CD4-positive, alpha-beta T cell treated with Interleukin-10 for 1 hour (primary cell): ENCODE measurements at places on chromosomes 5 and 9.

- DNase-seq = no peak
These were observed 197.9 kb downstream of the KCTD16 start for GRCh38 chr5:144368556-144368955.

GRCh38 chr5:133658327-133658726 is 46.0 kb upstream of the FSTL4 start:
- DNase-seq = no peak

DNA sequence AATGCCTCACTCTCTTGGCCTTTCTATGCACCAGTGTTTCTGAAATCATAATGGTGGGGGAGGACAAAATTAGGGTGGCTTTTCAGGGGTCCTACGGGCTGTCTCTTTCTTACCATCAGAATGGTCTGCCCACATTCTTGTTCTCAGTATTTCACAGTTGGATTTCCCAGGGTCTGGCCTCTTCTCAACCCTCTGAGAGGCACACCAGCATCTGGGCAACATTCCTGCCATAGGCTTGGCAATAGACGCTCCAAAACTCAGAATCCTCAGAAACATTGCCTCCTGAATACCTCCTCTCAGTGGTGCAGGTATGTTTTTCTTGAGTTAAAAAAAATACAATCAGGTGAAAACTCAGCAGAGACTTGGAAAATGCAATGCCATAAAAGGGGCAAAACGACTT is 358.3 kb downstream of the NTRK2 start:
- DNase-seq = no peak

DNA sequence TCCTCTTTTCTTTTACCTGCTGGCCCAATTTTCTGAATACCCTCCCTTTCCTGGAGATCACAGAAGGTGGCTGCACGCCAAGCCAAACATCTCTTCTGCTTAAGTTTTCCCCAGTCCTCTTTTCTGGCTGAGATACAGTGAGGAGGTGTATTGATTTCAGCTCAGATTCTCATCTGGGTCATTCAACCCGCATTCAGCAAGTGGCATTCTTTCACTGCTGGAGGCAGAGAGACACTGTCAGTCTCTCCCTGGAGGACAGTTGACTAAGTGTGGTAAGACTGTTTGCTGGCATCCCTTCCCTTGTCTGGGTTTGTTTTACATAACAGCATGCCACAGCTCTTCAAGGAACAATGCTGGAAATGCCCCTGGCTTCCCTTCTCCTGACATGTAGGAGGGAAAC is 60.5 kb downstream of the GABRG2 start:
- no peak for DNase-seq

- peak; percentile 15 for DNase-seq
These were observed at the start of gene TLR4 for GRCh38 chr9:117704024-117704575. TSS of gene TLR4 (plus strand) at chr9:117704403. CDS start at chr9:117704473, 70 bp downstream.

DNA sequence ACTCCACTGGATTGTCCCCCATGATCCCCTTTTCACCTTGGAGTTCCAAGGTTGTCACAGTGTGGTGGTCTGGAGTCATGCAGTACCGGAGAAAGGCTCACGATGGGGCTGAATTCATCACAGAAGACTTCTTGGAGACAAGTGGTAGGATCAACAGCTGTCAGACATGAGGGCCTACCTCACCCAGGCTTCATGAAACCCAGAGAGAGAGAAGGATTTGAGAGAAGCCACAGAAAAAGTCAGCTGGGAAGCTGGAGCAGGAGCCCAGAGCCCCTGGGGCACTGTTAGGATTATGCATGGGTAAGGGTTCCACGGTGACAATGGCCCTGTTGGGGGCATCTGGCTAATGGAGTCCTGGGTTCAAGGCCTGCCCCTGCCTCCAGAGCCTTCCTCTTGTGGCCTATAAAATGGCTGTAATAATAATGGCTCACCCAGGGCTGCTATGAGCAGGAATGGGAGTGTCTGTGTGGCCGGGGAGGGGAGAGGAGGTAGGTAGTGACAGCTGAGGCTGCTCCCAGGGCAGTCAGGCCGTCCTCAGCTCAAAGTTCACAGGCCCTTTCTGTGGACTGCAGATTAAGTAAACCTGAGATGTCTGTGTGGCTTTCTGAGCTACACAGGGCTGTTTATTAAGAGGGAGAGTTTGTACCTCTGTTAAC is 910 bp downstream of the TRIM14 start:
- DNase-seq = peak; percentile 70

- no peak for DNase-seq
These were observed 557.8 kb upstream of the TLE4 start for GRCh38 chr9:79013715-79014610.

GRCh38 chr9:125867751-125868415 is 120.7 kb downstream of the PBX3 start:
- DNase-seq = no peak

- no peak for DNase-seq
These were observed 73.0 kb downstream of the UGCG start for GRCh38 chr9:111969622-111970021.

- no peak for DNase-seq
These were observed 40.1 kb upstream of the TARS1 start for GRCh38 chr5:33400675-33401074.

DNA sequence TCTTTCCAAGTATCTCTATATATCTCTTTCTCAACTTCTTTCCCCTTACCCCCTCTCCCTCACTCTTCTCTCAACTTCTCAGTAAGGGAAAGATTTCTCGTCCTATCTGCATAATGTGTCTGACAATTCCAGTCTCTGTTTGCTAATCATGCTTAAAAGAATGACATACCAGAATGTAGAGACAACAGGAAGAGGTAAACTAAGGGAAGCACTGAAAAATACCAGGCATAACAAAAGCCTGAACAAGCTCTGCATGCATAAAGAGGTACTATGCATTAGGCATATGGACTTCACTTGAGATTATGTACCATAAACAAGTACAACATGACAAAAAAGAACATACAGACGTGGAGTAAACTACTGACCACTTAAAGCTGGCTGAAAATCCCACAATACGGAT is 62.6 kb downstream of the SEMA5A start:
- DNase-seq = no peak

- DNase-seq = peak; percentile 21
These were observed 40.2 kb downstream of the STK10 start for GRCh38 chr5:172147857-172148256.

GRCh38 chr5:1007681-1008450 is 736 bp upstream of the NKD2 start:
- no peak for DNase-seq

DNA sequence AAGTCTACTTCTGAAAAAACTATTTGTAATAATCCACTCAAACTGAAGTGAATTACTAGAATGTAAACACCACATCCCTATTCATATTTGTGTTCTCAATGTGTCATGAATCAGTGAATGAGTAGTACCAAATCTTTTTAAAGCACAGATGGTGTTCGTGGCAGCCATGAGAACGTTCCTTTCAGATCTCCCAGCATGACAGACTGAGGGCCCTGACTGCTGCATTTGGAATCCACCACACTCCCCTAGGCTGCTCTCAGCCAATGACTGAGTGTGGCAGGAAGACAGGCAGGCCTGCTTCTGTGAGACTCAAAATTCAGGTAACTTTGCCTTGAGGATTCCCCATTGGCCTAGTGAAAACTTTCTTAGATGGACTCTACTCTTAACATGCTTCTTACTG is 10.9 kb upstream of the JMY start:
- DNase-seq = no peak

DNA sequence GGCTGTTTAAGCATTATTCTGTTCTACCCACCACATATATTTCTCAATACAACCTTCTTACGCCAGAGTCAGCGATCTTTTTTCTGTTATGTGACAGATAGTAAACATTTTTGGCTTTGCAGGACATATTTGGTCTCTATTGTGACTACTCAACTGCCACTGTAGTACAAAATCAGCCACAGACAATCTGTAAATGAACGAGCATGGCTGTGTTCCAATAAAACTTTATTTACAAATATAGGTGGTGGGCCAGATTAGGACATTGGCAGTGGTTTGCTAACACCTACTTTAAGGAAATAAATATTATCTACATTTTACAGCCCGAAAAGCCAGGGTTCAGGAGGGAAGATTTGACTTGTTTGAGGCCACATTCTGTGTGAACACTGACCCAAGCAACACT is 40.2 kb upstream of the FBXW11 start:
- no peak for DNase-seq

DNA sequence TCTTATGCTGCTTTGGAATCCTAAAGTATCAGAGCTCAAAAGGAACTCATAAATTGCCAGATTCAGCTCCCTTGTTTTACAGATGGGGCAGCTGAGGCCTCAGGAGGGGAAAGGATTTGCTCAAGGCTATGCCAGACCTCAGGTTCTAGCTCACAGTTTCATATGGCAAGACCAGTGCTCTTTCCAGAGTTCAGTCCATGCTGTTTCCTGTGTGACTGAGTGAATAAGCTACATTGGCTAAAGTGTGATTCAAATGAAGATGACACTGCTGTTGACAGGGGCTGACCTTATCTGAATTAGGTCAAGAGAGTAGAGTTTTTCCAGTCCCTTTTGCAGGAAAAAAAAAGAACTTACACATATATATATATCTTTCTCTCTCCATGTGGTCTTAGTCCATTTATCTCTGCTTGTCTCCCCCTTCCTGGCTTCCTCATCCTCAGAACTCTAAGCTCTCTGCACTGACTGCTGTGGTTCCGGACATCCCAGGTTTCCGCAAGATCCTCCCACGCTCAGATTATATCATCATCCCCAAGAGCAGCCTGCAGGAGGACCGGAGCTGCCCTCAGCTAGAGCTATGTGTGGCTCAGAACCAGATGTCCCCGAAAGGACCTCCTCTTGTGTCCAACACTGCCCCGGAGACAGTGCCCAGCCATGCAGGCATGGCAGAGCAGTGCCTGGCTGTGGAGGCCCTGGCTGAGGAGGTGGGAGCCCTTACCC is 9.3 kb downstream of the HMGXB3 start:
- no peak for DNase-seq

- DNase-seq = no peak
These were observed 294.7 kb downstream of the CHSY3 start for GRCh38 chr5:130198927-130199326.

GRCh38 chr5:179766021-179766725 is 27.6 kb upstream of the LTC4S start:
- DNase-seq = no peak

- DNase-seq = no peak
These were observed 94.1 kb downstream of the COMMD10 start for GRCh38 chr5:116178925-116179324.

GRCh38 chr5:174531782-174532191 is 192.6 kb upstream of the MSX2 start:
- DNase-seq = no peak

DNA sequence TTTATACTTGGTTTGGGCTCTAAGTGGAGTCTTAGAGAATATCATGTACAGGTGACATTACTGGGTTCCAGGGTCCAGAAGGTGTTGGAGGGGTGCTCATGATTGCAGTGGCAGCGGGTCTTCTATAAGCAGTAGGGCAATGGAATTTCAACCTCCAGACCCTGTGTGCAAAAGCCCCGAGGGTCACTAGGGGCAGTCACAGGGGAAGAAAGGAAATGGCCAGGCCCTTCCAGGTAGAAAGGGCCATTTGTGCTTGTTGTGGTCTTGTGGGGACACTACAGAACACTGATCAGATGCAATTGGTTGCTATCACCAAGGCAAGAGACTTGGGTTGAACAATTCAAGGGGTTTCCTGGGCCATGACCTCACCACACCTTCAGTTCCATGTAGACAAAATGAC is 283.4 kb downstream of the GADD45G start:
- DNase-seq = no peak

DNA sequence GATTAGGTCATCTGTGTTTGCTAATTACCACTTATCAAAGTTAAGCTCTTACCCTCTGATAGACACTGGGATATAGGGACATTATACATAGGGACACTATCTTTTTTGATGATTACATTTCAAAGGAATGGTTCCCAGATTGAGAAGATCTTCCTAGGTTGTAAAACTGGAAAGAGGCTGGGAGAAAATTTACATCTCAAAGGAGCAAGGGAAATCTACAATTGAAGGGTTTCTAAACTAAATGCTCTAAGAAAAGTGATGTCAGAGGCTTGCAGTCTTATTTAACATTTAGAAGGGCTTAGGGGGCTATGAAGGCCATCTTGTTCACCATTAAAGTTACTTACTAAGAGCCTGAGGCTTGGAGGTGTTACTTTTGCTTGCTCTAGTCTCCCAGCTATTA is 242.8 kb downstream of the PRR16 start:
- no peak for DNase-seq

- DNase-seq = no peak
These were observed 6.7 kb downstream of the CDC37L1 start for GRCh38 chr9:4686112-4686511.

DNA sequence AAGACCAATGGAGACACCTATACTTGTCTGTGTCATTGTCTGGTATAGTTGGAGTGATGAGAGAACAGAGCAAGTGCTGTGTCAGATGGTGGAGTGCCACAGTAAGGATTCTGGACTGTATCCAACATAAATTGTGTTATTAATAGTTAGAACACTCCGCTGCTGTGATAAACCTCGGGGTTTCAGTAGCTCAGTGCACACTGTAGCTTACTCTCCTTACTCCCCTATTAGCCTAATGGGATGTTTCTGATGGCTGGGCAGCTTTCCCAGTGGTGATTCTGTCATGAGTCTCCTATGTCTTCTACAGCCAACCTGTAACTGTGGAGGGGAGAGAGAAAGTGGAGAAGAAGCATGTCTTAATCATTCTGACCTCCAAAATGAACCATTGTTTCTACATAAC is 127.6 kb upstream of the PTCH1 start:
- no peak for DNase-seq

- no peak for DNase-seq
These were observed 16.3 kb downstream of the PTPN3 start for GRCh38 chr9:109481856-109482255.

DNA sequence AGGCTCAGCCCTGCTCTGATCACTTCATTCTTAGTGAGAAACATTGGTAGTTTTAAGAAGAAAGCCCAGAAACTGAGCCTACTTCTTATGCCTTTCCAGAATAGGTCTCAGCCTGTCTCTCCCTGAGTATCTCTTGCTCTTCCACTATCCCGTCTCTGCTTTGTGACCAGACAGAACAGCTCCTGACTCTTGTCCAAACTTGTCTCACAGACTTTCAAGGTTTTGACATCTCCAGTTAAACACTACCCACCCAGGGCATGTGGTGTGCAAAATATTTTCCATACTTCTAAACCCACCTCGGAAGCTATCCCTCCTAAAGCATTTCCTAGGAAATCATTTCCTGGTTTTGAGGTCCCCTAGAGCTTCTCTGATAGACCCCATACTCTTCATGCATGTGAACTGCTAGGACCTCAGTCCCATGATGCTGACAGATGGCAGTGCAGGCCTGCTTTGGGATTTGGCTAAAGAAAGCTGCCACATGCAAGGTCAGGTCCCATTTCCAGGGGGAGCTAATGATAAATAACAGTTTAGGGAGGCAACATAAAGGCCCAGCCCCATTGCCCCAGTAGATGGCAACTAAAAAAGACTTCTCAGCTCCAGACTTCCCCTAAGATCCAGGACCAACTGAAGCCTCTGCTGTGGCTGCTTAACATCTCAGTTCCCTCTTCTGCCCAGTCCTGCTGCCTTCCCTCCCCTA is 211.5 kb downstream of the MED10 start:
- no peak for DNase-seq
